ENCODE measurements at places on chromosomes 2 and 18. TPM values are rescaled to one million over a fixed set of nuclear protein-coding genes. Genes with fewer than 3 reads are reported as not detected.

- no peak overlapping the region for H3K27ac ChIP-seq
- peaks cover 20% of the 10 kb centered on the region for H3K4me1 ChIP-seq
- no peaks in the 10 kb centered on the region for H3K27me3 ChIP-seq
- no peak for DNase-seq
These were observed 18.5 kb upstream of the NFE2L2 start for GRCh38 chr2:177282787-177283572.

GRCh38 chr2:128437204-128437565 lies 118.5 kb upstream of the HS6ST1 start:
- no peaks in the 10 kb centered on the region for H3K27me3 ChIP-seq
- H3K4me3 ChIP-seq, result no peak overlapping the region
- no peak overlapping the region for H3K27ac ChIP-seq
- DNase-seq, result no peak

DNA sequence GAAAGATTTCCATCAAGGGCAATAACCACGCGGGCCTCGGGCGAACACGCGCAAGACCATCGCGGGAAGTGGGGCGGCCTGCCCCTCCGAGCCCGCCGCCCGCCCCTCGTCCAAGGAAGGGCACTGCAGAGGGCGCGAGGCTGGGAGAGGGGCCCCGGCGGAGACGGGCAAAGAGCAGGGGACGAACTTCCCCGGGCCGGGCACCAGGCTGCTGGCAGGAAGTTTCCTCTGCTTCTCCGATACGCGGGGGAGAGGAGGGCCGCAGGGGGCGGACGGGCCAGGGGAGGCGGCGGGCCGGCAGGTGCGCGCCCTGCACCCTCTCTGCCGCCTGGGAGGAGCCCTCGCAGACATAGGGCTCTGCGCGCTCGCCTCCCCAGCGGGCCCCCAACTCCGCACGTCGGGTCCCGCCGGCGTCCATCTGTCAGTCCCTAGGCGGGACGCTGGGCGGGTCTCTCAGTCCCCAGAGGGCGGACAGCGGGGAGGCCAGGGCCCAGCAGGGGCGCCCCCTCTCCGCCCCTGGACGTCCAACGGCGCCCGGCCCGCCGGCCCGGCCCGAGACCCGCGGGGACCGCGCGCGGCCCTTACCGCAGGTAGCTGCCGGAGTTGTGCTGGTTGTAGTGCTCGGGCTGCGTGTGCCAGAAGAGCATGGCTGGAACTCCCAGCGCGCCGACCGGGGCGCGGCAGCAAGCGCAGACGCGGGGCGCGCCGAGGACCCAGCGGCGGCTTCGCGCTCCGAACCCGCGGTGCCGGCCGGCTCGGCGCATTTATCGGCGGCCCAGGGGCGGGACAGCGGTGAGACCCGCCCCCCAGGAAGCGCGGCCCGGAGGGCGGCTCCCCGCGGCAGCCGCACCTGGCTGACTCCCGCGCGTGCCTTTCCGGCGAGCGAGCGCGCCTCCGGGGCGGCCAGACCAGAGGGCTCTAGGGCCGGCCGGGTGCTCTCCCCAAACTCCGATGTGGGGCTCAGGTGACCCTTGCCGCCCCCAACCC lies at the start of gene TFCP2L1:
Gene TFCP2L1 (minus strand): TSS at position 740 of the 987 bp plus-strand sequence. CDS start 93 bp downstream, at position 647.
- H3K27ac ChIP-seq, result peak within 1 kb of the TSS; percentile 93
- H3K36me3 ChIP-seq, result no peaks in the 10 kb centered on the region
- H3K4me1 ChIP-seq, result peaks cover 32% of the 10 kb centered on the region
- H3K27me3 ChIP-seq, result peaks cover 13% of the 10 kb centered on the region
- DNase-seq, result peak; percentile 89
- peak within 1 kb of the TSS; percentile 51 for H3K4me3 ChIP-seq

- DNase-seq, result no peak
- H3K4me1 ChIP-seq, result no peaks in the 10 kb centered on the region
- no peak overlapping the region for H3K27ac ChIP-seq
- no peaks in the 10 kb centered on the region for H3K27me3 ChIP-seq
These were observed 470.9 kb upstream of the ACVR2A start for GRCh38 chr2:147373800-147374422.

- H3K36me3 ChIP-seq, result no peaks in the 10 kb centered on the region
- no peak for DNase-seq
- H3K27ac ChIP-seq, result no peak overlapping the region
These were observed 67.8 kb upstream of the ST6GAL2 start for GRCh38 chr2:106953779-106954178.

DNA sequence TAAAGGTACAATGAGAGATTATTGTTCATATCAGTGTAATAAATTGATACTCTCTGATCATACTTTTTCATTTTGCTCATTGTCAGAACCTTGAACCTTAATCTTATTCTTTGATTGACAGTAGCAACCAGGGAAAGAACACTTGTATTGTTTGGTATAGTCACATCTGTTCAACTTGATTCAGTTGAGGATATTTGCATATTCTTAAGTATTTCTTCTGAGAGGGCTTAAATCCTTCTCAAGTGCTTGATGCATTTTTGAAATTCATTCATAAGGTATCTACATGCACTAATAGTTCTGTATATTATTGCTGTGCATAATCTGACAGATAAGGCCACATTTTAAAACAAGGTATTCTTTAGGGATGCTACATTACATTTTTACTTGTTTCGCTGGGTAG lies 118.9 kb downstream of the EHBP1 start:
- no peak overlapping the region for H3K4me3 ChIP-seq
- H3K36me3 ChIP-seq, result no peaks in the 10 kb centered on the region
- H3K4me1 ChIP-seq, result peaks cover 30% of the 10 kb centered on the region
- H3K27ac ChIP-seq, result no peak overlapping the region
- no peak for DNase-seq
- H3K27me3 ChIP-seq, result no peaks in the 10 kb centered on the region

PRSS56 gene
- not detected for total RNA-seq

GKN1 gene
- total RNA-seq, result 116 TPM

Measured in stomach (tissue), 19 donors.